CD4-positive, CD25-positive, alpha-beta regulatory T cell (primary cell): ENCODE measurements at places on chromosomes 11 and 22.

DNA sequence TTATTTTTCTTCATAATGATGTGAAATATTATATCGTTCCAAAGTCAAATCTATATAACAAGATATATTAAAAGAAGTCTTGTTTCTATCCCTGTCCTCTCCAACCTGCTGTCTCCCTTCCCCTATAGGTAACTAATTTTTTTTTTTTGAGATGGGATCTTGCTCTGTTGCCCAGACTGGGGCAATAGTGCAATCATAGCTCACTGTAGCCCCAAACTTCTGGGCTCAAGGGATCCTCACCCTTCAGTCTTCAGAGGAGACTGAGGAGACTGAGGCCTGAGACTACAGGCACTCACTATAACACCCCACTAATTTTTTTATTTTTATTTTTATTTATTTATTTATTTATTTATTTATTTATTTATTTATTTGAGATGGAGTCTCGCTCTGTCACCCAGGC lies 10.3 kb upstream of the RELA start:
- no peak for DNase-seq

DNA sequence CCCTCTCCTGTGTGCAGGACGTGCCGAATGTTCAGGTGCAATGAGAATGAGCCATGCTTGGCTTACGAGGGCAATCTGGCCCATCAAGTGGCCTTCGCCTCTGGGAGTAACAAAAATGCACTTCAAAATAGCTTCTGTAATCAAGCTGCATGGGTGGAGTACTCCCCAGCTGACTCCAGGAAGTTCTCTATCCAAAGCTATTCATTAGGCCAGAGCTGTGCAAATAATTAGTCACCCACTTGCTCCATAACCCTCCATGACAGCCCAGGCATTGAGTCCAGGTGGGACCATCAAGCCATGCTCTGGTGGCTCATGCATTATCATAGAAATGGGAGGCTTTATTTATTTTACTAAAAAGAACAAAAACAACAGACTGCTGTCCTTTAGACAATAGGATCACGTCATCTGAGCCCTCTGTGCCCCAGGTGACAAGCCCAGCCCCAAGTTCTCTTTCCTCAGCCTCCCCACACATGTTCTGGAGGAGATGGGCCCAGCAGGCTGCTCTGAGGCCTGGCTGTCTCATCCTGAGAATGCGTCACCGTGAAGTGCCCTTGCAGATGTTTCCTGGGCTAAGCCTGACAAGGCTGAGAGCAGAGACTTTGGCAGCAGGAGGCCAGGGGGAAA lies 244.7 kb downstream of the ETS1 start:
- DNase-seq: peak; percentile 33

DNA sequence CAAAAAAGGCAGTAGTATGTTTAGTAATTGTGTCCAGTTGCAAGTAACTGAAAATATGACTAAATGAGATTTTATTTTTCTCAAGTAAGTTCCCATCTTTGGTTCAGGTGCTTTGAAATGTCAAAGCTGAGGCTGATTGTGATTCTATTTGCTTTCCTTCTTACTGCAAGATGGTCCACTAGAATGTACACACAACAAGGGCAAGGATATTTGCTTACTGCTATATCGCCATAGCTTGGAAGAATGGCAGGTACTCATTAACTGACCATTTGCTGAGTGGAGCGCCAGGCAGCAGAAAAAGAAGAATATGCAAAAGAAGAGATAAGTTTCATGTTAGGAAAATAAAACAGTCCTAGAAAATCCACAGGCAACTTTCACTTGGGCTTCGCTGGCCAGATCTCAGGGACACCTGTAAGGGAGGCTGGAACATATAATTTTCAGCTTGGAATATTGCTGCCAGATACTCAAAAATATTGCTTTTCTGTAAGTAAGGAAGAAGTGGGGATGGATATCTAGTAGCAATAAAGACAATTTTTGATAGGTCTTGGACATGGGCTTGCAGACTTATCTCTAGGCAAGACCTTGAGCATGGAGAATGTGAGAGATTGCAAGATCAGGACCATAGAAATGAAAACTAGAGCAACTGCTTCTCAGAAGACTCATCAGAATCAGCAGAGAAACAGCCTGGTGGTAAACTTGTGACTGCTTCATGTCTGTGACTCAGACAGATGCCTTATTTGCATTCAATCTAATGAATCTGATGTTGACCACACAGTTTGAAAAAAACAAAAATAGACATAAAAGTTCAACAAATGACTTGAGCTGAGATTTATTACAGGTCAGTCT lies 44.8 kb upstream of the OR9Q1 start:
- no peak for DNase-seq

GRCh38 chr11:69388210-69388609 lies 93.3 kb upstream of the LINC01488 start:
- DNase-seq: no peak

DNA sequence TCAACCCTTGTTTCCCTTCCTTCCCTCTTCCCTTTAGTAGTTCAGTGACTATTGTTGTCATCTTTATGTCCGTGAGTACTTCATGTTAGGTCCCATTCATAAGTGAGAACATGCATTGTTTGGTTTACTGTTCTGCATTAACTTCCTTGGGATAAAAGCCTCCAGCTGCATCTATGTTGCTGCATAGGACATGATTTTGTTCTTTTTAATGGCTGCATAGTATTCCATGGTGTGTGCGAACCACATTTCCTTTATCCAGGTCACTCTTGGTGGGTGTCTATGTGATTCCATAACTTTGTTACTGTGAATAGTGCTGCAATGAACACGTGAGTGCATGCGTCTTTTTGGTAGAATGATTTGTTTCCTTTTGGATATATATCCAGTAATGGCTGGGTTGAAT lies 163.3 kb downstream of the FBXO7 start:
- DNase-seq: no peak

DNA sequence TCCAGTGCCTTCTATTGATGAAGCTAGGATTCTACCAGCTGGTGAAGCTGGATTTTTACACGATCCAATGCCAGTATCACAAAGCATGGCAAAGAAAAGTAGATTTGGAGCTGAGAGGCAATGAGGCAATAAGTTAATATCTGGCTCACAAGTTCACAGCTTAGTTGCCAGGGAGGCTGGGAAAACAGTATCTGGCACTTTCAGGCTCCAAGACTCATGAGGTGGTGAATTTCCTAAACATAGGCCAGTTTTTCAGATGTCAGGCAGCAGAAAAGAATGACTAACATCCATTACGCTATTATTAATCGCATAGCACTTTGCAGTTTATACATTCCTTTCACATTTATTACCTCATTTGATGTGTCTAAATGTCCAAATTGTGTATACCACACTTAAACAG lies 122.7 kb downstream of the GRIA4 start:
- DNase-seq: no peak

DNA sequence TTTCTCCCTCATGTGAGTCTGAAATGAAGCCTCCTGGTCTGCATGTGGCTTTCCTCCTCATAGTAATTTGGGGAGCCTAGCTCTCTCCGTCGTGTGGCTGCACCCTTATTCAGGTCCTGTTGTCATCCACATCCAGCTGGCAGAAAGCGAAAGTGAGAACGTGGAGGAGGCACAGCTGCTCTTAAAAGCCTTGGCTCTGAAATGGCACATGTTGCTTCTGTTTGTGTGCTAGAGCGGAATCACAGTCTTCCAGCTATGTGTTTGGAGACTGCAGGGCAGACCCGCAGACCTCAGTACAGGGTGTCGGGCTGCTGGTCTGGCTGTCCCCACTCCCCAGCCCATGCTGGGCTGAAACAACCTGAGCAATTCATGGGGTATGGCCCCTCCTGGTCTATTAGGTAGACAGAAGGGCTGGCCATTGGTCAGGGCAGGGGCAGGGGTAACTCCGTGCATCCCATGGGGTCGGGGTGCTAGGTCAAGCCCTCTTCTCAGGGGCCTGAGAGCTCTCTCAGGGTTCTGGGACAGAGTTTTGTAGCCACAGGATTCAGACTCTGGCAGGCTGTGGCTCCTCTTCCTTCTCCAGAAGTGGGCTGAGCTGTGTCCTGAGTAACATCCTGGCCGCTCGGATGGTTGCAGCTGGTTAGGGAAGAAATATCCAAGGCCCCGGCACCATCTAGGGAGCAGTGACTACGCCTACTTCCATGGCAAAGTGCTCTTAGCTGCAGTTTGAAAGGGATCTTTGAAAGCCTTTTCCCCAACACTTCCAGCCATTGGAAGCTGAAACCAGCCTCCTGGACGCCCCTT lies 50.6 kb downstream of the C11orf96 start:
- DNase-seq: no peak

DNA sequence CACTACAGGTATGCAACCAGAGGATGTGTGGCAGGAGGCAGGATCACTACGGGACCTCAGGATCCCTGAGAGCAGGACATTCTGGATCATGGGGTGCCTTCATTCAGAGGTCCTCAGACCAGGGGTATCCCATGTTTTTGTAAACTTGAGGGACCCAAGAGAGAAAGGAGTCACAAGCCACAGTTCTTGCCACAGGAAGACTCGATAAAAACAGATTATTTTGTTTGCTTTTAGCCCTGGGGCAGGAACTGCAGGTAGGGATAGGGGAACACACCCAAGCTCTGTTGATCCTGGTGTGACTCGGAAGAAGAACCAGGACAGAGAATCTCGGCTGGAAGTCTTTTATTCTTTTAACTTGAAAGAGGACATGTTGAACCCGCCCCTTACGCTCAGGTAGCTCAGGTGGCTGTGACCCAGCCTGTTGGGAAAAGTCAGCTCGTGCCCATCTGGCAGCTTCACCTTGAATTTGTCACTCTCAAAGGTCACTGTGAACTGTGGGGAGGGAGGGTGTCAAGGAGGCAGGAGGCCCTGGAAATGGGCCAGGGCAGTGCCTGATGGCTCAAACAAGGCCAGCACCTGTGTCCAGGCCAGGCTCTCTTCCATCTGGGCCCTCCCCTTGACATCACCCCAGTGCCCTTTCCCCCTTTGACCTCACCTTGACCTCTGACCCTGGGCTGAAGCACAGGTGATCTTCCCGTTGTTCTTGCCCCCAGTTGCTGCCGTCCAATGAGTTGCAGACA lies 9.8 kb downstream of the LGALS2 start:
- DNase-seq: no peak

DNA sequence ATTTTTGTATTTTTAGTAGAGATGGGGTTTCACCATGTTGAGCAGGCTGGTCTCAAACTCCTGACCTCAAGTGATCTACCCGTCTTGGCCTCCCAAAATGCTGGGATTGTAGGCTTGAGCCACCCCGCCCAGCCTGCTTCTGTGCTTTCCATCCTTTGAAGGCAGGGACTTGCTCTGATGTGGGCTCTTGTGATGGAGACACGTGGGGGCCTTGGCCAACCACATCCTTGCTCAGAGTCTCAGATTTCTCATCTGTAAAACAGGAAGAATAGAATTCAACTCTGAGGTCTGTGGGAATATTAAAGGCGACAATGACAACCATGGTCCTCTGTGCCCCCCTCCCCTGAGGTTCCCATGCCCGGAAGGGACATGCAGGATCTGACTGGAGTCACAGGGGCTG lies 3.8 kb upstream of the GGA1 start:
- DNase-seq: peak; percentile 46

DNA sequence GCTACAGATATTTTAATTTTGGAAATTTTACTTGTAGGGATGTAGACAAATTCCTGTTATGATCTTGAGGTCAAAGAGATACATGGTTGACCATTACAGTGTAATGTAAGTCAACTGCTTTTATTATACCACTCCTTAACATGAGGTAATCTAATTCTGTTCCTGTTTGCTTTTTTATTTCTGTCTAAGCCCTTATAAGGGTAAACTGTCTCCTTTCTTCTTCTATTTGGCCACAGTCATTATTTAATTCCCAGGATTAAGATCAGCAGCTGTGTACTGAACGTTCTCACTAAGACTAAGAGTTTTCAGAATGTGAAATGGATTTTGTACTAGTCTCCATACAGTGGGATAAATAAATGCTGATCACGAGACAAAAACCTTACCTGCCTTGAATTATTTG lies 32.8 kb downstream of the C2CD3 start:
- DNase-seq: no peak

DNA sequence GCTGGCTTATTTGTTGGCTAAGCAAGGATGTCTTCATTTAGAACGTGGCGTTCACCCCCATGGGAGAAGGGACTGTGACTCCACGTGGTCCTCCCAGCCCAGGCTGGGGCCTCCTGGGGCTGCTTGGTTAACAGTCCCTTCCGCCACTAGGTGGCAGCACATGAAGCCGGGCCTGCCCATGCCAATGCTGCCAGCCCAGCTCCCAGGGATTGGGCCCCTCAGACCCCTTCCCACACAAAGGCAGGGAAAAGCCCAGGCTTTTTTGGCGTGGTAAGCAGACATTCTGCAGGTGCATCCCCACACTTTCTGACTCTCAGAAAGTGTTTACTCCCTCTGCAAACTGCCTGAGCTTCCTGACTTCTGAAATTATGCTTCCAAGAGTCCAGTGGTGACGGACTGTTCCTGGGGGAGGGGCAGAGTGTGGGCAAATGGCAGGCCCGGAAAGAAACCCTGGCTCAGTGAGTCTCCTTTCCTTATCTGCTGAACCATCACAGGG lies 3.1 kb downstream of the CBX6 start:
- peak; percentile 76 for DNase-seq

DNA sequence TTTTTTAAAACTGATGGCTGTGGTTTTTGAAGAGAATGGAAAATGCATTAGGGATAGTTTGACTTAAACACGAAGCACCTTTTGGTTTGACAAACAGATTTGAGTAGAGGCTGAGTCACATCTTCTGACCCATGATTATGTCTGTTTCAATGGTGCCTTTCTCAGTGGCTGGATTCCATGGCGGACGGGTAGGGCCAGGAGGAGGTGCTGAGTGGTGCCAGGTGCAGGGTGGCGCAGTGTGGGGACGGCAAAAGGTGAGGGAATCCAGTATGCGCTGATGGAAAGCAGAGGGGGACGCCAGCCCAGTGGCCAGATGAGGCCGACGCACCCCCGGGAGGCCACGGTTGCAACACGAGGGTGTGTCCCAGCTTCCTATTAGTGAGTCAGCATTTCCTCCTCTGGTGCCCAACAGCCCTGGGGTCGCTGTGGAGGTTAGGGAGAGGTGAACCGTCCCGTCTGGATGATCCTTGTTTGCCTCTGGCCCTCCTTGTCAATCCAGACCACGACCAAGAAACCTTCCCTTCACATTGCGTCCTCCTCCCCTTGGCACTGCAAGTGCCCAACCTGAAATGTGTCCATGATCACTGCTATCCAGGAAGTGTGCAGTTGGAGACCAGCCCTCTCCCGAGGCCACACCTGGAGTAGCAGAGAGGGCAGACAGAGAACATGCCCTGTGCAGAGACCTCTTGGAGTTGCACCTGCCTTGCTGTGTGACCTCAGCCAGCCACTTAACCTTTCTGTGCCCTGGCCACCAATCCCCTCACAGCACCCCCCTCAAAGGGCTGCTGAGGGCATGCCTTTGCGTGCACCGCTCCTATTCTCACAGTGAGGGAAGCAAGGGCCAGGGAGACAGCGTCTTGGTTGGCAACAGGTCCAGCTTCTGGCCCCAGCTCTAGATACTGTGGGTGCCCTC lies 32.5 kb upstream of the ATXN10 start:
- DNase-seq: no peak

- no peak for DNase-seq
Measured at GRCh38 chr11:27611947-27612455, 88.3 kb downstream of the BDNF start.

GRCh38 chr22:27331526-27332281 lies 469.9 kb downstream of the MN1 start:
- no peak for DNase-seq

DNA sequence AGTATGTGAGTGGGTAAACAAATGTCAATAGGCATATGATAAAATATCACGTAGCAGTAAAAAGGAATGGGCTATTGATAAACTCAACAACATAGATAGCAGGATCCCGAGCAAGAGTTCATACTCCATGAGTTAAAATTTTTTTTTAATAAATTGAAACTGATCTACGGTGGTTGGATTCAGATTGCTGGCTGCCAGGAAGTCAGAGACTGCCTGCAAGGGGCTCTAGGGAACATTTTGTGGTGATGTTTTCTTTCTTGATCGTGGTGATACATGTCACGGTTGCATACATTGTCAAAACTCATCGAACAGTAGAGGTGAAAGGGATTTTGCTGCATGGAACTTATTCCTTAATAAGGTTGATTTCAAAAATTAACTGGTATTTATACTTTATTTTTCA lies 62.6 kb upstream of the WNT7B start:
- no peak for DNase-seq
